Metanephros (tissue), 2 donors: ENCODE measurements at places on chromosomes 7 and 10. TPM values are rescaled to one million over a fixed set of nuclear protein-coding genes. Genes with fewer than 3 reads are reported as not detected.

The ATXN7L1 gene
- total RNA-seq, result 14.7 TPM

The NIPSNAP2 gene
- 106 TPM for total RNA-seq

The AMPH gene
- 14.9 TPM for total RNA-seq

The SUGCT gene
- total RNA-seq, result 15.5 TPM

The FAM25G gene
- total RNA-seq, result not detected

The BTBD16 gene
- total RNA-seq, result 0.41 TPM

The ABCB1 gene
- 22.8 TPM for total RNA-seq

The NPSR1 gene
- total RNA-seq, result not detected

The RELN gene
- total RNA-seq, result 9.8 TPM

The RPEL1 gene
- not detected for total RNA-seq

The CRYGN gene
- total RNA-seq, result 1.2 TPM

The TFEC gene
- total RNA-seq, result 14.2 TPM

The KNDC1 gene
- 8.3 TPM for total RNA-seq

The DOCK1 gene
- 96.6 TPM for total RNA-seq
